H1 (cell line): ENCODE measurements at places on chromosomes 3 and 15.
A peak's percentile ranks its signal among the peaks of the same experiment; 100 is the strongest.

DNA sequence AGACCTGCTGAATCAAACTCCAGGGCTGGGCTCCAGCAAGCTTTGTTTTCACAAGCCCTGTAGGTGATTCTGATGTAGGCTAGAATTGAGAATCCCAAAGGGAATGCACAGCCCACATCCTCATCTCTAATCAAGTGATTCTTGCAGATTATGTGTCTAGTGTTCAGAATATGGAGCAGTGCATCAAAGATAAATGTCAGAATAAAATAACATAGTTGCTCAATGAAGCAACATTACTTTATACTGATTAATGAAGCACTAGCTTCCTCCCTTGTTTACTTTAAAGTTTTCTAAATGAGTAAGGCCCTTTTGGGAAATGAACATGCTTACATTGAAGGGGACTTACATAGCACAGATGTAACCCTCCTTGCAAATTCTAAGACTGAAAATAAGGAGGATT, 39.2 kb downstream of the NUP210 start:
- DNase-seq, result no peak

DNA sequence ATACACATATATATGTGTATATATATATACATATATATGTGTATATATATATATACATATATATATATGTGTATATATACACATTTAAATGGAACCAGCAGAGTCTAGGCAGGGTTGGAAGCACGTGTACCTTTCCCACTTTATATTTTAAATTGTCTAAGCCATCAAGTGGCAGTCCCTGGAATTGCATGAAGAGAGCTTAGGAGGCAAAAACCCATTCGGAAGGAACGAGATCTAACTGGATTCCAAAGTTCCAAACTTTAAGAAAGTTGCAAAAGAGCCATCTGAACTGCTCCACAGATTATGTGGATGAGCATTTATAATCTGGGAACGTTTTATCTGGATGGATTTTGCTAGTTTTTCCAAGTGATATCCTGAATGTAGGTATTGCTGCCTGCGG, 186.5 kb downstream of the FOXP1 start:
- DNase-seq, result no peak

DNA sequence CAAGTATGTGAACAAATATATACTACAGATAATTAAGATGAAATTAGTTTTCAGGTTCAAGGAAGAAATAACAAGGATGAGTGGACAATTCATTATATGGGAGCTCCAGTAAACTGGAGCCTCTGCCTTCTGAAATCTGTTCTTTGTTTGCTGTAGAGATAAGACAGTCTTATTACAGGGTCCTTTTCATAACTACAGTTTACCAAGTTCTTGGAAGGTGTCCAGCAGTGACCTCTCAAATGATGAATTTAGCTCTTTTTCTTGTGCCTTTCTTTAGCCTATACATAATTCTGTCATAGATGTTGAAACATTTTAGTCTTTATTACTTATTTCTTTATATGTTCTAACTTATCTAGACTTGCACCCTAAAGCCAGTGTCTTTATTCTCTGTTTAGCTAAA, 89.7 kb upstream of the GBE1 start:
- DNase-seq, result no peak

DNA sequence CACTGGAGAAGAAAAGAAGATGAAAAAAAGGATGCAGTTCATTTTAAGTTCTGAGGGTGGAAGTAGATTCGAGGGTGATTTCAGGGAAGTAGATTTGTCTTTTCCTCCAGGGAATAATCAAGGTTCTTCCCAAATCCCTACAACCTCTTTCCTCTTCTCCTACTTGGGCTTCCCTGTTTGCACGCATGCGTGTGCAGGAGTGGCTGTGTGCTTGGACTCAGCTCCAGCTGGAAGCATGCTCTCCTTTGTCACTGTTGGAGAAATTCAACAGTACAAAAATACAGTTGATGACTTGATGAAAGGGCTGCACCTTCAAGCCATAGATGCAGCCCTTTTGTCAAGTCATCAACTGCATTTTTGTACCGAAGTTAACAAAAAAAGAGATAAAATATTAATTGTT, 3.8 kb downstream of the OR5K2 start:
- DNase-seq, result no peak

DNA sequence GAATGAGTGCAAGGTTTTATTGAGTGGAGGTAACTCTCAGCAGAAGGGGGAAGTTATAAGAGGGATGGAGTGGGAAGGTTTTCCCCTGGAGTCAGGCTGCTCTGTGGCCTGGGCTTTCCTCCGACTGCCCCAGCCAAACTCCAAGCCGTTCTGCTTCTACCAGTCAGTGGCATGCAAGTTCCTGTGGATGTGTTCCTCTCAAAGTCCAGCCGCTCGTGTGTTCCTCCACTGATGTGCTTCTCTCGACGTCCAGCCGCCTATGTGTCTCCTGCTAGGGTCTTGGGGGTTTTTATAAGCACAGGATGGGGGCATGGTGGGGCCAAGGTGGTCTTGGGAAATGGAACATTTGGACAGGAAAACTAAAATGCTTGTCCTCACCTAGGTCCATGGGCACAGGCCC, 9.0 kb upstream of the U2SURP start:
- no peak for DNase-seq

- no peak for DNase-seq
Measured at GRCh38 chr3:132317229-132317948, at the start of gene ACP3. Gene ACP3 (plus strand): TSS chr3:132317407. CDS start chr3:132317457, 50 bp downstream.

GRCh38 chr15:96627031-96627568, 296.6 kb downstream of the NR2F2 start:
- no peak for DNase-seq

GRCh38 chr3:177429079-177429478, 231.8 kb upstream of the TBL1XR1 start:
- no peak for DNase-seq

DNA sequence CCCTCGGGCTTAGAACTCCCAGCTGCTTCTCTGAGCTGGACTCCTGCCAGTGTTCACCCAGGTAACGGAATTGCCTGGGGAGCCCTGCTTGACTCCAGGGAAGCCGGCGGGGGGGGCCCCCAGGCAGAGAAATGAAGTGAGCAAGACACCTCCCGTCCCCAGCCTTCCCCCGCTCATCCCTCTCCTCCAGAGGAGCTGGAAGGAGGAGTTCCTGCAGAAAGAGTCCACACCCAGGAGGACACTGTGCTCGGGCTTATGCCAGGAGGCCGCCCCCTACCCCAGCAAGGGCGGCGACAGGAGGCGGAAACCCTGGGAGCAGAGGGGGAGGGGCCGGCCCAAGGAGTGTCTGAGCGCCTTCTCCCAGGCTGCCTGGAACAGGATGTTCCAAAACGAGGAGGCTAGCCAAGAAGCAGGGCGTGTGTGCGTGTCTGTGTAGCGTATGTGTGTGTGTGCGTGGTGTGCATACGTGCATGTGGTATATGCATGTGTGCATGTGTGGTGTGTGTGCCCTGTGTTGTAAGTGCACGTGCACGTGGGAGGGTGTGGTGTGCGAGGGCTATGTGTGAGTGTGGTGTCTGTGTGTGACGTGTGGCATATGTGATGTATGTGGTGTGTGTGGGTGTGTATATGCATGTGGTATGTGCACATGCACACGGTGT, 511.3 kb downstream of the SHQ1 start:
- peak; percentile 70 for DNase-seq

DNA sequence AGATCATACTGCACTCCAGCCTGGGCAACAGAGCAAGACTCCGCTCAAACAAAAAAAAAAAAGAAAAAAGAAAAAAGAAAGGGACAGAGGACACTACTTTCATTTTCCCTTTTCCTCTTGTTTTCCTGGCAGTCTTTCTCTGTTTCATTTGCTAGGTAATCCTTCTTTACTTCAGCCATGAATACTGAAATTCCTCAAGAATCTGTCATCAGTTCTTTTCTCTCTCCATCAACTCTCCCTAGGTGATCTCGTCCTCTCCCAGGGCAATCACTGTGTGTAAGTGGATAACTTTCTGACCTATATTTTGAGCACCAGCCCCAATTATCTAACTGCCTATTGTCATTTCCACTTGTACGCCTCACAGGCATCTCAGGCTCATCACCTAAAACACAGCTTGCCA, 51.5 kb downstream of the TTC23 start:
- no peak for DNase-seq

DNA sequence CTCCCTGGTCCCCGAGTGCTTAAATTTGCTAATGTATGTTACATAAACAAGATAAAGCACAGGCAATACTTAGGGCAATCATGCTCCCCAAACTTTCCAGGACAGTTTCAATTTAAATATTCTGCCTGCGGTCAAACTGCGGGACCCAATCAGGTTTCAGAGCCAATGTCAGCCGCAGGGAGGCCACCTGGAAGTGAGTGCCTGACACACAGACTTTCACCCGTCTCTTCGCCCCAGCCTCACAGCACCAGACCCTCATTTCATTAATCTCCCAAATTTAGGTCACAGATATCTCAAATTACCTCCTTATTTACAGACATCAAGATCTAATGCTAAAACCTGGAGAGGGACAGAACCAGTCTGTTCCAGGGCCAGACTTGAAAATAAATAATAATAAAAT, 107.2 kb upstream of the ALDH1A3 start:
- DNase-seq, result peak; percentile 46

- no peak for DNase-seq
Measured at GRCh38 chr15:59918994-59919951, 84.8 kb upstream of the FOXB1 start.

- no peak for DNase-seq
Measured at GRCh38 chr3:44958386-44958785, 17.6 kb downstream of the ZDHHC3 start.

GRCh38 chr15:78291698-78292097, 7.7 kb downstream of the SKIC8 start:
- no peak for DNase-seq

DNA sequence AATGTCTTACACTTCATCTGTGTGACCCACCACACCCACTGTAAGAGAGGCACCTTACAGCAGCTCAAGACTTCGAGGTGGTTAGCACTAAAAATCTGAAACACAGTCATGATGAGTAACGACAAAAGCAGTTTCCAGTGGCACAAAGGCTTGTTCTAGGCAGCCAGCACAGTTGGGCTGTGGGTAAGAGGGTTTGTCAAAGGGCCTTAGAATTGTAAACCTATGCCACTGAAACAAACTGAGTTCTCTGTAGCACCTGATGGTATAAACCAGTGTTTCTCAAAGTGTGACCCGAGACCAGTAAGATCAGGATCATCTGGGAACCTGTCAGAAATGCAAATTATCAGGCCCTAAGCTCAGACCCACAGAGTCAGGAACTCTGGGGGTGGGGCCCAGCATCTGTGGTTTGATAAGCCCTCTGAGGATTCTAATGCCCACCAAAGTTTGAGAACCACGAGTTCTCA, 36.5 kb downstream of the DAPK2 start:
- DNase-seq, result no peak
